Central memory CD8-positive, alpha-beta T cell (primary cell): ENCODE measurements at places on chromosomes 6 and 20.

DNA sequence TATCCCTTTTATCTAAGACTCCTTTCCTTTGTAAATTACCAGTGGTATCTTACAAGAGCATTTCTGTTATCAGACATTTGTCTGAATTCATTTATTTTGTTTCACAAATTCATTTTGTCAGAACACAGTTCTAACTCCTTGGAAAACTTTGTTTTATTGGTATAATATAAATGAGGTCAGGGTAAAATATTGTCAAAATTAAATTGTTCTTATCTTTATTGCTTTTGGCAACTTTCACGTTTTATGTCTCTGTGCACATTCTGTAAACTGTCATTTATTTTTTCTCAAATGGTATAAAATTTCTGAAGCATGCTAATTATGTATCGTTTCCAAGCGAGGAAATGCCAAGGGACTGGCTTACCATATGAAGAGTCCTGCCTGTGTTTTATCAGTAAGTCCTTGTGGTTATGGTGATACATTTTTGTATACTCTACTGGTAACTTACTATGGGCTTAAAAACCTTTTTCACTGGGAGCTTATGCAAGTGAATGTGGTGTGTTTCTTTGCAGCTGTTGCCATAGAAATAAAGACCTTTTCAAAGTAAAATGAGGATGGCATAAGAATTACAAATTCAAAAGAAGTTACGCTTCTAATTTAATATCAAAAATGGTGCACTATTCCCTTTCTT, 214.2 kb downstream of the COL19A1 start:
- no peak overlapping the region for H3K4me3 ChIP-seq
- no peak for DNase-seq
- no peaks in the 10 kb centered on the region for H3K36me3 ChIP-seq

DNA sequence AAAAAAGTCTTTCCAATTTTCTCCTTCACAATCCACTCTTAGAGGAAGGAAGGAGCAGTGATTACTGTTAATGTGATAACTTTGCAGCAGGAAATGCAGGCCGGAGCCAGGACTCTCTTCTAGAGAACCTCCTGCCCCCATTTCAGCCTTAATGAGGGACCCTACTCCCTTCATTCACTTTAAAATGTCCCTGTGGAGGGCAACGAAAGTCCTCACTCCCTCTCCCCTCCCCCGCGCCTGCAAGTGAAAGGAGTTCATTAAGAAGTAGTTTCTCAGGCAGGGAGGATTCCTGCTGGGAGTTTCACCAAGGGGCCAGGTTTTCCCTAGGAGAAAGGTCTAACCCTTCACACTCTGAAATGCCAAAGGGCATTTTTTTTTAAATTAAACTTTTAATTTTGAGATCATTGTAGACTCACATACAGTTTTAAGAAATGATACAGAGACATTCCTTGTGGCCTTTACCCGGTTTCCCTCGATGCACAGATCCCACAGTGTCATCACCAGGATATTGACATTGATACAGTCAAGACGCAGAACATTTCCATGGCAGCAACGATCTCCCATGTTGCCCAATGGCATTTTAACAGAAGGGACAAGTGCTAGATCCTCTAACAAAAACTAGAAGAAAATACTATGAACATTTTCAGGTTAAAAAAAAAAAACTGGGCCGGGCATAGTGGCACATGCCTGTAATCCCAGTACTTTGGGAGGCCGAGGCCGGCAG, 6.8 kb upstream of the COMMD7 start:
- H3K4me1 ChIP-seq = no peaks in the 10 kb centered on the region
- no peaks in the 10 kb centered on the region for H3K36me3 ChIP-seq
- H3K27ac ChIP-seq = peak overlapping the region; percentile 25

DNA sequence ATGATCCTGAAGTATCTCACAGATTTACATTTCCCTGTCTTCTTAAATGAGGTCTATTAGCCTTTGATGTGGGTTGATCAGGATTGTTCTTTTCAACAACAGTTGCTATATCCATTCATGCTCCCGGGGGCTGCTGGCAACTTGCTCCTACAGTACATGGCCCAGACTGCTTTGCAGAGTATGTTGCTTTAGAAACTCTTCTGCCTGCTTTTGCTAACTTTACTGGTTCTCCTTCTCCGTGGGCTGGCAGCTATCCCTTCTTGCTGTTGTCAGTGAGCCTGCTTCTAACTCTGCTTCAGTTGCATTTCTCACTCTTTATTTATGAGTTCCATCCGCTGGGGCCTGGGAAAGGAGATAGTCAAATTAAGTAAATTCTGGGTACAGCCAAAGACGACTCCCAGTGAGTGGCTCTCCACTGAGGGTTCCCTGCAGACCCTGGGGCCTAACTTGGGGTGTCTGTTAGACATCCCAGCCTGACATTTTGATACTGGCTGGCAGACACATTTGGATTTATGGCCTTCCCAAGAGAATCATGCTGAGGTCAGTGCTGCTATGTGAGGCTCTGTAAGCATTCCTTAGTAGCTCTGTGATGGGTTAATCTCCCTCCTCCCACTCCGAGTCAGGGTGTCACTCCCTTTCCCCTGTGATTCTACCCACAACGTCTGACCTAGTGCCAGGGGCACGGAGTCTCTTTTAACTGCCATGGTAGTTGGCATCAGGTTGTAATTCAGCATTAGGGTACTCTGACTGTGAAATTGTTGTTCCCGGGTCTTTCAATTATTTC, 73.6 kb downstream of the SLX4IP start:
- no peak overlapping the region for H3K27ac ChIP-seq
- H3K36me3 ChIP-seq = peaks cover 3% of the 10 kb centered on the region
- H3K4me3 ChIP-seq = no peak overlapping the region
- H3K27me3 ChIP-seq = no peaks in the 10 kb centered on the region

DNA sequence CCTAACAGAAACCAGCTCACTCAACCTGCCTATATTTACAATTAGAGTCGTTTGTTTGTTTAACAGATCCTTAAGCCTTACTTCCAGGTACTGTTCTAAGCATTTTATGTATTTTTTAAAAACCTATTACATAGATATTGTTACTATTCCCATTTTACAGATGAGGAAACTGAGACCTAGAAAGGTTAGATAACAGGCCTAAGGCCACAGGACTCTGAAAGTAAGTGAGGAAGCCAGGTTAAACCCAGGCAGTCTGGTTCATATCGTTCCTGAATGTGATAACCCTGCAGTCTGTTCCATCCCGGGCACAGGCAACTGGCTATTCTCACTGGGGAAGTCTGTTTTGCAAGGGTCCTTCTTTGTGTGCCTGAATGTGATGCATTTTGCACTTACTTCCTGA, 322.2 kb downstream of the FARS2 start:
- peaks cover 2% of the 10 kb centered on the region for H3K36me3 ChIP-seq
- no peak overlapping the region for H3K27ac ChIP-seq
- no peak overlapping the region for H3K4me3 ChIP-seq
- no peaks in the 10 kb centered on the region for H3K4me1 ChIP-seq
- H3K27me3 ChIP-seq = no peaks in the 10 kb centered on the region

- H3K4me3 ChIP-seq = no peak overlapping the region
- no peak for DNase-seq
- H3K27ac ChIP-seq = no peak overlapping the region
- H3K4me1 ChIP-seq = no peaks in the 10 kb centered on the region
These were observed 20.2 kb upstream of the DLGAP4 start for GRCh38 chr20:36285746-36286447.

- no peak overlapping the region for H3K27ac ChIP-seq
- no peaks in the 10 kb centered on the region for H3K36me3 ChIP-seq
- DNase-seq = no peak
- H3K4me3 ChIP-seq = no peak overlapping the region
These were observed 695.0 kb downstream of the COL12A1 start for GRCh38 chr6:74510878-74511277.
